Pulmonary artery endothelial cell (primary cell): ENCODE measurements at places on chromosomes 11 and 22. TPM values are rescaled to one million over a fixed set of nuclear protein-coding genes. Genes with fewer than 3 reads are reported as not detected.

DNA sequence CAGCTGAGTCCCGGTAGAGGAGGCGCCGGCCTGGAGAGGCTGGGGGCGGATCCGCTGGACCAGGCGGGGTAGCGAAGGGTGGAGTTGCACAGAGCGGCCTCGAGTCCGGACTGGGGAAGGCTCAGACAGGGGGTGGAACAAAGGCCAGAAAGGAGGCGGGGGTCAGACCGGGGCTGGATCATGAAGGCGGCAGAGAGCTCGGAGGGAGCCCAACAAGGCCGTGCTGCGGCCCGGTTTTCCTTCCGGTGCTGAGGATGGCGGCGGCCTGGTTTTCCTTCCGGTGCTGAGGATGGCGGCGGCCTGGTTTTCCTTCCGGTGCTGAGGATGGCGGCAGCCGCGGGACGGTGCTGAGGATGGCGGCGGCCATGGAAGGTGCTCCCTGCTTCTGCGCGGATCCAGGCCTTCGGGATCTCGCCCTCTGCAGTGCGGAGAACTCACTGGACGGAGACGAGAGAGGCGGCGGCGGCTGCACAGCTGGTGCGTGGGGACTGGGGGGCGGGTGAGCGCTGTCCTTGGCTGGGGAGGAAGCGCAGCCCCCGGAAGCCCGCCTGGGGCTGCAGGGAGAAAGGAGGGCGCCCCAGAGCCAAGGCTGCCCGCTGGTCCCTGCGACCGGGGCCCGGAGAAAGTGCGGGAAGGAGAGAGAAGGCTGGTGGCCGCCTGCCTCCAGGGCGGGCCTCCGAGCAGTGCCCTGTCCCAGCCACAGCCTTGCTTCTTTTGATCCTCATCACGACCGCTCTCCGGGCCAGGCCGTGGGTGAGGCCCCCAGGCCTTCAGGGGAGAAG is 350.4 kb upstream of the B3GAT1 start:
- DNase-seq, result no peak

- no peak for DNase-seq
Measured at GRCh38 chr11:127109796-127110480, 109.4 kb upstream of the KIRREL3 start.

GRCh38 chr22:42336527-42337227 is 66.2 kb upstream of the TCF20 start:
- no peak for DNase-seq

DNA sequence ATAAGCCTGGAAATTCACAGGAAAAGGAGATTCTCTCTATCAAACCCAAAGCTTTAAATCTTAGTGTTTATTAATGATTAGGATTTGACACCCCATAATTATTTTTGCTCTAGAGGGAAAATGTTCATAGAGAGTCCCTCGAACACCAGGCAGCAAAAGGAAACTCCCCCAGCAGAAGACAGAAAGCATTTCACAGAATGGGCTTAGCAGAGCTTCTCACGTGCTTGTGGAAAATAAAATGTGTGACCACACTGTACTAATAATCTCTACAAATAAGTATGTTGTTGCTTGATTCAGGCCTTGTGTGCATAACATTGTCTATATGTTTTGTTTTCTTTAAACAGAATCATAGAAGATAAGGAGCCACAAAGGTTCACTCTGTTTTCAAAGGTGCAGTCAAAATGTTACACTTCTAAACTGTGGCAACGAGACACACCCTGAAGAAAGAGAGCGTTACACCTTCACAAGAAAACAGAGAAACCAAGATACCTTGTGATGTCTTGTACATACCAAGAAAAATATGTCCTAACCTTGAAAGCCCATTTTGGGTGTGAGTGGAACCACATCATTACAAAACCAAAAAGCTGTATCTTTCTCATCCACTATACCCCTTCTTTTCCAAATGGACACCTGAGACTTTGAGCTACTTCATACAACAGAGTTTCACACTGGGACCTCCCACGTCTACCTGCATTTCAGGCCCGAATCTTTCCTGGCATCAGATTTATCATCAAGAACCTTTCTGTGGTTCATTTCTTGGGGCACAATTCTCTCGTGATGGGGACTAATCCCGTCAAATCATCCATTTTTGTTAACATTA is 282.5 kb downstream of the ETS1 start:
- no peak for DNase-seq

- DNase-seq, result peak; percentile 71
Measured at GRCh38 chr11:65662799-65663638, at the start of gene RELA. Gene RELA (minus strand): TSS chr11:65662916. CDS start chr11:65662832, 84 bp downstream.

- DNase-seq, result no peak
Measured at GRCh38 chr11:73141031-73141308, 1.1 kb downstream of the FCHSD2 start.

The GLYAT gene
- total RNA-seq, result not detected in 2 replicates

The CD3E gene
- total RNA-seq, result not detected in 2 replicates

The VPREB3 gene
- total RNA-seq, result not detected in 2 replicates

The RELT gene
- 6.8 and 8.6 TPM in 2 replicates for total RNA-seq

The PKNOX2 gene
- not detected in 2 replicates for total RNA-seq
